DMS79 (cell line): ENCODE measurements at places on chromosomes 7 and 10.

- no peak for DNase-seq
Measured at GRCh38 chr10:17668435-17669184, 24.7 kb downstream of the STAM start.

- no peak for DNase-seq
Measured at GRCh38 chr7:10860516-10860915, 113.2 kb upstream of the PHF14 start.

DNA sequence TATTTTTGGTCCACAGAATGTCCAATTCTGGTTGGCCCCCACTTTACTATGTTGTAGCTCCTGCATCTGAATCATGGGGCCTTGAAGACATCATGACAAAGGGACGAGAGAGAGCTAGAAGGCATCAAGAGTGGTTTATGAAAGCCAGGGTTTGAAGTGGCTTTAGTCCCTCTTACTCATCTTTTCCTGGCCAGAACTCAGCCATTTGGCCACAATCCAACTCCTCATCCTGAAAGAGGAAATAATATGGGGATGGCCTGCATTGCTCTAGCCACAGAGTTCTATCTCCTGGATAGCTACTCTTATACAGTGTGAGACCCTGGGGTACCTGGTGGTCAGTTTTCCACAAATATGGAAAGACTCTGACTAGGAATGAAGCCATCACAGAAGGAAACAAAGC lies 418.9 kb downstream of the XPNPEP1 start:
- no peak for DNase-seq

DNA sequence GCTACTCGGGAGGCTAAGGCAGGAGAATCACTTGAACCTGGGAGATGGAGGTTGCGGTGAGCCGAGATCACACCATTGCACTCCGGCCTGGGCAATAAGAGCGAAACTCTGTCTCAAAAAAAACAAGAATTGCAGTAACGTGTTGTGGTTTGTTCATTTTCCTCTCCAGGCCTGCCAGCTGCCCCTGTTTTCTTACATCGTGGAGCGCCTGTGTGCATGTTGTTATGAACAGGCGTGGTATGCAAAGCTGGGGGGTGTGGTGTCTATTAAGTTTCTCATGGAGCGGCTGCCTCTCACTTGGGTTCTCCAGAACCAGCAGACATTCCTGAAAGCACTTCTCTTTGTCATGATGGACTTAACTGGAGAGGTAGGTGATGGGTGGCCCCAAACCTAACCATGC lies 52.1 kb downstream of the TRRAP start:
- no peak for DNase-seq

DNA sequence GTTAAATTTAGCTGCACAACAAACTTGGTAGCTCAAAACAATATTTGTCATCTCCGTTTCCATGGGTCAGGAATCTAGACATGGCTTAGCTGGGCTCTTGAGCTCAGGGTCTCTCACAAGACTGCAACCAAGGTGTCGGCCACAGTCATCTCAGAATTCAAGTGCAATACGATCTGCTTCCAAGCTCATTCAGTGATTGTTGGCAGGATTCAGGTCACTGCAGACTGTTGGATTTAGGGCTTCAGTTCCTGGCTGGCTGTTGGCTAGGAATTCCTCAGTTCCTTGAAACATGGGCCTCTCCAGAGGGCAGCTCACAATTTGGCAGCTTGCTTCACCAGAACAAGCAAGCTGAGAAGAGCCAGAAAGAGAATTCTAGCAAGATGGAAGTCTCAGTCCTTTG lies 17.5 kb upstream of the CHST3 start:
- no peak for DNase-seq

- no peak for DNase-seq
Measured at GRCh38 chr7:156147756-156148504, 335.7 kb upstream of the SHH start.

DNA sequence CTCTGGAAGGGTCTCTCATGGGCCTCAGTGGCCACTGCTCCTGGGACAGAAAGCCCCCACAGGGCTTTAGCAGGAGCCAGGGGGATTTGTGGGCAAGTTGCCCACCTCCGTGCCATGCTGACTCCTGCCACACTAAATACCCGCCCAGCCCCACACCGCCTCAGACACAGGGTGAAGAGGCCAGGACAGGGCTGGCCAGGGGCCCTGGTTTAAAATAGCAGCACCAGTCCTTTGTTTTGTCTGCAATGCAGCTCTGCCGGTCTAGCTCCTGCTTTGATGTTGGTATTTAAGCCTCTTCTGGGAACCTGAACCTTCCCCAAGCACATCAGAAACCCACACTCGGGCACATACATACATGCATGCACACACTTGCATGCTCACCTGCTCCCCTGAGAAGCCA lies 14.4 kb upstream of the TNRC18 start:
- DNase-seq: no peak

DNA sequence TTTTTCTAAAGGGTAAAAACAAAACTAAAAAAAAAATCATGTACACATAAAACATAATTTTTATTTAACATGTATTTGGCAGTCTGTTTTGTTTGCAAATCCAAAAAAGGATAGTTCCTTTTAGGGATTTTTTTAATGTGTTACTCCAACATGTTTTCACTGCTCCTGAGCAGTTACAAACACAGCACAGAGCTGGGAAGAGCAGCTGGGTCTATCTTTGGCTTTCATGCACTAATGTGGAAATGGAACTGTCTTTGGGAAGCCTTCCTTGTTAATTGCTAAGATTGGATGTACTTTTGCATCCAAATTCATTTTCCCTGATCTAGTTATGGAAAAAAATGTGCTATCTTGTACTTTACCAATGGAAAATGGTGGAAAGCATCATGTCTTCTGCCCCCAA lies 1035.1 kb downstream of the CNTNAP2 start:
- no peak for DNase-seq

- DNase-seq: no peak
Measured at GRCh38 chr7:138194567-138194966, 118.3 kb downstream of the AKR1D1 start.

- no peak for DNase-seq
Measured at GRCh38 chr10:124701881-124702656, 42.1 kb downstream of the FAM53B start.

DNA sequence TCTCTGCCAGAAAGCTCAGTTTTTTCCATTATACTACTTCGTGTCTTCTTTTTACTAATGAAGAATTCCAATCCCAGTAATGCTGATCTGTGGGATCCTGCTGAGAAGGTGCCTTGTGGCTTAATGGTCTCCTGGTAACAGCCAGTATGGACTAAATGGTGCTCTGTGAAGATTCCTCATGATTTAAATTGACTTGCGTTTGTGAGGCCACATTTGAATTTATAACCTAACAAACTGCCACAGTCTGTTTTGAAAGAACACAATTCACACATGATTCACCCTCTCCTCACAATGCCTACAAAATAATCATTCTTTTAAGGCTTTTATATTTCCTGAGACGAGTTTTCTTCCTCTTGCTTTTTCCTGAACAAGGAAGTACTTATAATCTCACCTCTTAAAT lies 140.0 kb downstream of the MBL2 start:
- no peak for DNase-seq

DNA sequence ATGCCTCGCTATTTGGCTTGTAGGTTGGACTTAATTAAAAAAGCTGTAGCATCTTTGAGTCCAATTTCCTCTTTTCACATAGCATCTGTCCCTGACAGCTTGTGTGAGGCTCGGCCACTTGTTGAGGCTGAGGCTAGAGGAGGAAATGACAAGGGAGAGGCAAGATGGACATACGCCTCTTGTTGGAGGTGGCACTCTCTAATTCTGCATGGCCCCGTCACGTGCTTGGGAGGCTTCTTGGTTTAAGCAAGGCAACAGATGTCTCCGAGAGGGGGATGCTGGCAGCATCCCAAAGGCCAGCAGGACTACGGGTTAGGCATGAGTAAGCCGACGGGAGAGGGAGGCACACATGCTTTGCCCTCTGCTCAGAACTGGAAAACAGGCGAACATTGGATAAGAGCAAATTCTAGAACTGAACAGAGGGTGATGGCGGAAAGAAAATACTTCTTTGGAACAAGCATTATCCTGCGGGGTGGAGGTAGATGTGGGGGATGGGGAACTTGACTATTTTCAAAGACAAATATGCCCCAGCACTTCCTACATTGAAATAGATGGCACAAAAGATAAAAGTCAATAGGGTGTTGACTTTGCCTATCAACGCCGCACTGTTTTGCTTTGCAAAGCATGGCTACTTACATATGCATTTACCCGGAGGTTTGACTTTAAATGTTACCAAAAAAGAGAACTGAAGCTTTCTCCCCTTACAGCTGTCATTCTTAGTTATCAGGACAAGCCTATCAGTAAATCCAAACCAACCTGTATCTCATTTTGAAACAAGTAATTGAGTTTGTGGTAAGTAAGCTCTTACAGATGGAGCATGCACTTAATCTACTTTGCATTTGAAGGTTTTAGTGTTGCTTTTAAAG lies 94.8 kb downstream of the CHN2 start:
- peak; percentile 93 for DNase-seq

DNA sequence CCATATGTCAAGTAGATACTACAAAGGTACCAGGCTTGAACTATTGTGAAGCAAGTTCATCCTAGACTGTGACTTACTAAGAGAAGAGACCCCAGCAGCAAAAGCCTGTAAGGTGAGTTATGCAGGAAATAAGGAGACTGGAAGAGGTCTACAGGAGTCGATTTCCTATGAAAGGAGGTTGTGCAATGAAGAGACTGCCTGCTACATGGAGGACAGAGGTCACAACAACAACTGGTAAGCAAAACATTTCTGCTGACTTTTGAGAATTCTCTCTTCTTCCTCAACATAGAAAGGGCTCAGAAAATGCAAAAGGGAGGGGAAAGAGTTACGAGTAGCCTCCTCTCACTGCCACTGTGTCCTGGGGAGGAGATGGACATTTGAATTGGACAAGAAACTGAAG lies 42.4 kb downstream of the PDK4 start:
- no peak for DNase-seq

DNA sequence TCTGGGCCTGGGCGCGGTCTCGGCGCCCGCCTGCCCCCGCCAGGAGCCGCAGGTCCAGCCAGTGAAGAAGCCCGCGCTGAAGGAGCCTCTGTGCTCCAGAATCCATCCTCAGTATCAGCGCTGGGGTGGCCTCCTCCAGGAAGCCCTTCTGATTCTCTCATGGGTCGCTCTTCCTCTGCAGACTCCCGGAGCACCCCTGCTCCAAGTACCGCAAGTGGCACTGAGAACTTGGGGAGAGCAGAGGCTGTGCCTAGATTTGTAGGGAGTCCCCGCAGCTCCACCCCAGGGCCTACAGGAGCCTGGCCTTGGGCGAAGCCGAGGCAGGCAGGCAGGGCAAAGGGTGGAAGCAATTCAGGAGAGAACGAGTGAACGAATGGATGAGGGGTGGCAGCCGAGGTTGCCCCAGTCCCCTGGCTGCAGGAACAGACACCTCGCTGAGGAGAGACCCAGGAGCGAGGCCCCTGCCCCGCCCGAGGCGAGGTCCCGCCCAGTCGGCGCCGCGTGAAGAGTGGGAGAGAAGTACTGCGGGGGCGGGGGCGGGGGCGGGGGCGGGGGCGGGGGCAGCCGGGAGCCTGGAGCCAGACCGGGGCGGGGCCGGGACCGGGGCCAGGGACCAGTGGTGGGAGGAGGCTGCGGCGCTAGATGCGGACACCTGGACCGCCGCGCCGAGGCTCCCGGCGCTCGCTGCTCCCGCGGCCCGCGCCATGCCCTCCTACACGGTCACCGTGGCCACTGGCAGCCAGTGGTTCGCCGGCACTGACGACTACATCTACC lies at the start of gene ALOX5:
Gene ALOX5 (plus strand): TSS at position 641 of the 774 bp plus-strand sequence. CDS start 64 bp downstream, at position 705.
- DNase-seq: no peak

GRCh38 chr7:131183611-131184119 lies 144.0 kb upstream of the MKLN1 start:
- DNase-seq: no peak

- no peak for DNase-seq
Measured at GRCh38 chr10:23884670-23885069, 324.3 kb upstream of the KIAA1217 start.

GRCh38 chr7:11950281-11950680 lies 118.3 kb upstream of the THSD7A start:
- DNase-seq: no peak

GRCh38 chr7:116575853-116576252 lies 51.0 kb downstream of the CAV1 start:
- DNase-seq: no peak

GRCh38 chr7:37144423-37144822 lies 304.2 kb downstream of the ELMO1 start:
- DNase-seq: no peak

- DNase-seq: no peak
Measured at GRCh38 chr7:22577470-22578001, 77.5 kb upstream of the STEAP1B start.

DNA sequence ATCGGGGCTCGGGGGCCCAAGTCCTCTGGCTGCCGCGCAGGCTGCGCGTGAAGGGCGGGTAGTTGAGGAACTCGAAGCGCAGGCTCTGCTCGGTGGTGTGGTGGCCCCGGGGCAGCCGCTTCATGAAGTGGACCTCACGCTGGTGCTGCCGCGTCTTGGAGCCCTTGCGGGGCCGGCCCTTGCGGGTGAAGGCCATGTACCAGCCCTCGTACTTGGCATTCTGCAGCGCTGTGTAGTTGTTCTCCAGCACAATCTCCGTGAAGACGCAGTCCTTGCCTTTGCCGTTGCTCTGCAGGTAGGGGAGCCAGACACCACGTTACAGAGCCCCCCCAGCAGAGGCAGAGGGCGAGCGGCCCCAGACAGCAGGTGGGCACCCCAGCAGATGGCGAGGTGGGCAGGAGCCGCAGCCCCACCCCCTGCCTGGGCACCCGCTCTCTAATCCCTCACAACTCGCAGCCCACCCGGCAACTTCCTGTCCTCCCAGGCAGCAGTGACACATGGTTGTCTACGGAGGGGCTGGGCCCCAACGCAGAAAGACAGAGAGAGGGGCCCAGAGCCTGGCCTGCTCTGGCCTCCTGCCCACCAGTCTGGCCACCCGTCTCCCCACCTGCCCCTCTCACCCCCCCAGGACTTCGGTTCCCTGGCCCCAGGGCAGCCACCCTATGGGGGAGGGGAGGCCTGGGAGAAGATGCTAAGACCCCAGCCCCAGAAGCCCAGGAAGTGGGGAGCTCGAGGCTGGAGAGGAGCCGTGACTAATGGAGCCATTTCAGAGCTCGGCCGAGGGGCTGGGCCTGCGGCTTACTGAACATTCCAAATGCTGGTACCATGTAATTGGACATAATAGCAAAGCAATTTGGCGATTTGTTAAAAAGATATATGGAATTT lies 5.3 kb downstream of the FGF8 start:
- DNase-seq: no peak

DNA sequence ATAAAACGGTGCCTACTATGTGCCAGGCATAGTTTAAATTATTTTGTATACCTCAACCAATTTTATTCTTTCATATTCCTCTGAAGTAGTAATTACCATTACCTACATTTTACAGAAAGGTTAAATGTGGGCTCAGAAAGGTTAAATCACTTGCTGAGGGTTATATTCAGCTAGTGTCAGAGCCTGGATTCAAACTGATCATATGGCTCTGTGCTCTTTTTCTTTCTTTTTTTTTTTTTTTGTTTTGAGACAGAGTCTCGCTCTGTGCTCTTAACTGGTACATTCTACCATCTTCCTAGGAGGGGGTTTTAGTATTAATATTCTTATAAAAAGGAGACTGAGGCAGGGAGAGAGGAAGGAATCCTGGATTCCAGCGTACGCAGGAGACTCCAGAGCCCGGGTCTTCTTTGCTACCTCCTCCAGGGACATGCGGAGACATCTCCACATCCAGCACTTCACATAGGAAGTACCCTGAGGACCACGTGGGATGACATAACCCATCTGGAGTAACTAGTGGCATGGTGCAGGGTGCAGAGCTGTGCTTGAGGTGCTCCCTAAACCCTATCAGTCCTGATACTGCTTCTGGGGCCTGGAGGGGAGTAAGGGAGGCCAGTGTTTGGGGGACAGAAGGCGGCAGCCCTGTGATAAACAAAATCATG lies 29.6 kb upstream of the ATXN7L1 start:
- DNase-seq: no peak
